ENCODE measurements at places on chromosomes 7 and 10. TPM values are rescaled to one million over a fixed set of nuclear protein-coding genes. Genes with fewer than 3 reads are reported as not detected.

DNA sequence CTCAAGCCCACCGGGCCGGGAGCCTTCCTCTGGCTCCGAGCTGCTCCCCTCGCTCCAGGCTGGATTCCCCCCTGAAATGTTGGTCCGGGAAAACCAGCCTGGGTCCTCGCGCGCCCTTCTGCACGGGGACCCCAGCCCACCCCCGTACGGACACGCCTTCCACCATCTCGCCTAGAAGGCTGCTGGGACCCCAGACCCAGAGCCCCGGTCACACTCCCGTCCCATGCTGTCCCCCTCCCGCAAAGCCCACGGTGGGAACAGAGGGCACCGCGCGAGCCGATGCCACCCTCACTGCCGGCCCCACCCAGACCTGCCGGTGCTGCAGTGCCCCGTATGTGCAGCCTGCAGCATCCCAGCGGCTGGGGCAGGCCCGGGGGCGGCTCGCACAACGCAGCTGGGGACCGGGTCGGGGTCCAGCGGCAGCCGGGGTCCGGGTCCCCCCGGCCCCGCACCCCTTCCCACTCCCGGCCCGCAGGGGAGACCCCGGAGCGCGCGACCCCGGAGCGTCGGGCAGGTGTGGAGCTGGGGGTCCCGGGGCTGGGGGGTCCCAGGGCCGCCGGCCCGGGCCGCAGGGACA is 871 bp downstream of the SPOCK2 start:
- peaks cover 5% of the 10 kb centered on the region for H3K27me3 ChIP-seq
- peak; percentile 44 for DNase-seq
- no peaks in the 10 kb centered on the region for H3K36me3 ChIP-seq
- H3K4me3 ChIP-seq: peak overlapping the region; percentile 20

DNA sequence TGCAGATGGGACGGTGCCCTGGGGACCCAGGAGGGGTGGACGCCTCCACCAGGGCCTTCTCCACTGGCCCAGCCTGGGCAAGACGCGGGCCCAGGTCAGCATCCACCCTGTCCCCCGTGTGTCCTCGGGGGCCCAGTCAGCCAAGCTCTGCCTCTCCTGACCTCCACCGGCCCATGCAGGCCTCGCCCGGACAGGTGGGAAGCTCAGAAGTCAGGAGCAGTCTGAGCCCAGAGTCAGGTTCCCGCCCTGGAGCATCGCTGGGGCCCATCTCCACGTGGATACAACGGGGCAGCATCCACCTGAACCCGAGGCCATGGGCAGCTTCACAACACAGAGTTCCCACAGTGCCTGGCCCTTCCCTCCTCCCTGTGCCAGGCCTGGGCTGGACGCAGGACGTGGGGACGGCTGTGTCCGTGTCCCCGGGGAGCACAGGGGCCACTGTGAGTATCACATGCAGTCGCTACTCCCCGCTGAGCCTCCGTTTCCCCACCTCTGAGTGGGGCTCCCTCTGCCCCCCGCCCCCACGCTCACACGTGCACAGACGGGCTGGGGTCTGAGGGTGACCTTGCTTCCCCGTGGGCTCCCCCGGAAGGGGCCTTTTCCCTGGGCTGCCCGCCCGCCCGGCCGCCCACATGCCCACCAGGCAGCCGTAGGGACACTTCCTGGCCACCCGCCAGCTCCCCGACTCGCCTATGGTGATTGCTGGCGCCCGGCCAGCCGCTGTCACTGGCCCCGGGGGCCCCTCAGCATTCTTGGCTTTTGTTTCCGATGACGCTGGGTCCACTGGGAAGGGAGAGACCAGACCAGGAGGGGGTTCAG is 64.3 kb downstream of the PDGFA start:
- DNase-seq: peak; percentile 89
- peaks cover 12% of the 10 kb centered on the region for H3K4me1 ChIP-seq
- H3K4me3 ChIP-seq: no peak overlapping the region
- H3K36me3 ChIP-seq: no peaks in the 10 kb centered on the region
- H3K27me3 ChIP-seq: no peaks in the 10 kb centered on the region

DNA sequence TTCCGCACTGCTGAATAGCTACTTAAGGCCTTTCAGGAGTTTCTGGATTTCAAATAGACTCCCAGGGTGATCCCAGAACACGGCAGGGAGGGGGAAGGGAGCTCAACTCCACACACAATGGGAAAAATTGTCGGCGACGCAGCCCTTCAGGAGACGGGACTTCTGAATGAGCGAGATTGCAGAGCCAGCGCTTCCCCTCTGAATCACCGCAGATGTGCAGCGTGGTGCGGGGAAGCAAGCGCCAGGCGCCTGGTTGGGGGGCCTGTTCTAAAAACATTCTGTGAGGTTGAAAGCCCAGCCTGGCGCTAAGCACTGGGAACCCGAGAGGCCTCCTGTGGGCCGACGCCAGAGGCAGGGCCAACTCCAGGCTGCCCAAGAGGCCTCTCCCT is 163.3 kb downstream of the MAD1L1 start:
- no peak overlapping the region for H3K27ac ChIP-seq

GRCh38 chr10:131929122-131929845 is 28.5 kb downstream of the PPP2R2D start:
- peaks cover 13% of the 10 kb centered on the region for H3K4me1 ChIP-seq
- H3K27ac ChIP-seq: no peak overlapping the region
- H3K27me3 ChIP-seq: no peaks in the 10 kb centered on the region

GRCh38 chr7:69213878-69214277 is 384.4 kb upstream of the AUTS2 start:
- no peak overlapping the region for H3K4me3 ChIP-seq
- DNase-seq: no peak
- no peaks in the 10 kb centered on the region for H3K27me3 ChIP-seq
- H3K4me1 ChIP-seq: no peaks in the 10 kb centered on the region
- no peak overlapping the region for H3K27ac ChIP-seq
- no peaks in the 10 kb centered on the region for H3K36me3 ChIP-seq

DNA sequence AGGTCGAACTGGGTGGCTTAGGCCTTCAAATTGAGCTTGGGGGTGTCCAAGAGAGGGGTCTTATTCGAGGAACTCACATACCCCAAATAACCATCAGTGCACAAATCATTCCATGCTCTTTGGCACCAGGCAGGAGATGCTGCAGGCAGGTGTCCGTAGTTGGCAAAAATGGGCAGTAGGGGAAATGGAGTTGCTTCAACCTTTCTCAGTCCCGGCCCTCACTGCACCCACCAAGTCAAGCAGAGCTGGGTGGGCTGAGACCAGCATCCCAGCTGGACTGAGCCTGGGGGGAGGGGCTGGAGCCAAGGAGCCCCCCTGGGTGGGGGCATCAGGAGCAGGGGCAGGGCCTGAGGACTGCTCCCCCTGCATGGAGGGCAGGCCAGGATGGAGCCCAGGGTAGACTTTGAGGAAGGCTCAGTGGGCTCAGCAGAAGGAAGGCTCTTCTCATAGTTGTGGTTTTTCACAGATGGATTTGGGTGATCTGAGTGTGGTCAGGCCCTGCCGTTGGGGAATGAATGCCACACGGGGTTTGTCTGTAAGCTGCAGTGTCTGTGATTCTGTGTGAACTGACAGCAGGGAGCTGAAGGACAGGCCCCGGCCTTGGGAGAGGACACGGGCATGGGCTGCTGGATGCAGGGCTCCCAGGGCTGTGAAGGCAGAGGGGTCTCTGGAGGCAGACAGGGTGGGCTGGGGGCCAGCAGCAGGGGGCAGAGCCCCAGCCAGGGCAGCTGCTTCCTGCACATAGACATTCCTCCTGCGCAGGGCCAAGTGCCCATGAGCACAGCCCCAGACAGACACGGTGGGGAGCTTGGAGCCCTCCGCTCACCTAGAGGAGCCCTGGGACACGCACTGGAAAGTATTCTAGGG is 144.5 kb downstream of the ADCY1 start:
- H3K27ac ChIP-seq: no peak overlapping the region
- DNase-seq: no peak
- no peaks in the 10 kb centered on the region for H3K27me3 ChIP-seq

- no peaks in the 10 kb centered on the region for H3K36me3 ChIP-seq
- peak overlapping the region; percentile 37 for H3K27ac ChIP-seq
- no peaks in the 10 kb centered on the region for H3K4me1 ChIP-seq
- no peaks in the 10 kb centered on the region for H3K27me3 ChIP-seq
- peak; percentile 52 for DNase-seq
- peak overlapping the region; percentile 69 for H3K4me3 ChIP-seq
Observed at GRCh38 chr7:6271060-6271658, 1.3 kb downstream of the CYTH3 start.

DNA sequence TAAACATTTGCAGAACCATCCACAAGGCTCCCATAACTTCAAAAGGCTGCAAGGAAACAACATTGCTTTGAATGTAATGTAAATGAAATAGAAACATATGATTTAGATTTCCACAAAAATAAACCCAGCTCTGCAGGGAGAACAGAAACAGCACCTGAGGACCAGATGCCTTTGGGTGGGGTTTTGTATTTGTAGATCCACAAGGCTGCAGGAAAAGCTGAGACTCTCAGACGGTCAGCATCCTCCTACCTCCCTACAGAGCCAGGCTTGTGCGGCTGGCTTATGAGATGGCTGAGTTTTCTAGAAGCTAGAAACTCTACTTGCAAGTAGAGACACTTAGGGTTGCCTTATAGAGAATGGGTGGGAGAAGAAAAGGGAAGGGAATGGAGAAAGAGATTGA is 49.8 kb downstream of the FAM107B start:
- no peaks in the 10 kb centered on the region for H3K36me3 ChIP-seq
- H3K27ac ChIP-seq: no peak overlapping the region
- H3K4me3 ChIP-seq: no peak overlapping the region
- no peaks in the 10 kb centered on the region for H3K4me1 ChIP-seq
- H3K27me3 ChIP-seq: no peaks in the 10 kb centered on the region

- no peak for DNase-seq
- H3K36me3 ChIP-seq: no peaks in the 10 kb centered on the region
- H3K27ac ChIP-seq: no peak overlapping the region
- no peaks in the 10 kb centered on the region for H3K27me3 ChIP-seq
Observed at GRCh38 chr7:38393874-38394273, 120.4 kb upstream of the TARP start.

- H3K4me3 ChIP-seq: no peak overlapping the region
- DNase-seq: no peak
- no peaks in the 10 kb centered on the region for H3K27me3 ChIP-seq
- no peaks in the 10 kb centered on the region for H3K4me1 ChIP-seq
- H3K27ac ChIP-seq: no peak overlapping the region
Observed at GRCh38 chr10:13978533-13979115, 352.1 kb downstream of the FRMD4A start.

DNA sequence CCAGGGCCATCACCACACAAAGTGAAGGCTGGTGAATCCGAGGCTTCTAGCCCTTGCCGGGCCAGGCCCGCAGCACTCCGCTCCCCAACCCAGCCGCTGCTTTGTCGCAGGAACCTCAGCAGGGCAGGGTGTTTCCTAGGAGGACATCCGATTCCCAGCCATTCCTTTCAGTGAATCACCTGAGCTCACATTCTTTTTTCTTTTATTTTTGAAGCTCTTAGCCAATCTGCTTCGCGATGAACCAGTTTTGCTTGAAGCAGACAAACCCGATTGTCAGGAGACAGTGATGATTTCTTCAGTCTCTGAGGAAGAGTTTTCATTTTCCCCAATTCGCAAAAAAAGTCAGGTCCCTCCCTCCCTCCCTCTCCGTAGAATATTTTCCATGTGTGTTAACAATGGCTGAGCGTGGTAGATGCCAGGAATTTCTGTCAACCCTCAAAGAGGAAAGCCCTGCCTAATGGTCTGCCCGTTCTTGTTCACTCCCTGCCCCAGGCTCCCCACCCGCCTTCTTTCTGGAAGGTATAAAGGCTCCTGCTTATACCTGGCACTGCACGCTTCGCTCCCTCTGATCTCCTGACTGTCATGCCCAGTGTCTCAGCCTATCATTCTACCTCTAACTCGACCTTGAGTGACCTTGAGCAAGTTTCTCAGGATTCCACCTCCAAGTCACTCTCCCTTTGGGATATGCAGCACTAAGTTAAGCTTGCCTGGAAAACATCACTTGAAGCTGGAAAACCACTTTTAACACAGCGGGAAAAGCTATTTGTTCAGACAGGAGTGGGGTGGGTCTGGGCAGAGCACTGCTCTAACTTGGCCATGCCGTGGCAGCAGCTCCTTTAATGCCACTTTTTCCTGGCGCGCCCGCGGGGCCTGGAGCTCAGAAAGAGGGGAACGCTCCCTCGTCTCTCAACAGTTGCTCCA is 35.1 kb downstream of the EGFR start:
- no peak overlapping the region for H3K27ac ChIP-seq
- H3K4me1 ChIP-seq: peaks cover 8% of the 10 kb centered on the region
- H3K27me3 ChIP-seq: no peaks in the 10 kb centered on the region
- peaks cover 2% of the 10 kb centered on the region for H3K36me3 ChIP-seq

- DNase-seq: no peak
- H3K27ac ChIP-seq: no peak overlapping the region
- H3K4me3 ChIP-seq: no peak overlapping the region
- H3K36me3 ChIP-seq: peaks cover 50% of the 10 kb centered on the region
- H3K27me3 ChIP-seq: no peaks in the 10 kb centered on the region
- no peaks in the 10 kb centered on the region for H3K4me1 ChIP-seq
Observed at GRCh38 chr7:139626817-139627216, 103.3 kb downstream of the CLEC2L start.

DNA sequence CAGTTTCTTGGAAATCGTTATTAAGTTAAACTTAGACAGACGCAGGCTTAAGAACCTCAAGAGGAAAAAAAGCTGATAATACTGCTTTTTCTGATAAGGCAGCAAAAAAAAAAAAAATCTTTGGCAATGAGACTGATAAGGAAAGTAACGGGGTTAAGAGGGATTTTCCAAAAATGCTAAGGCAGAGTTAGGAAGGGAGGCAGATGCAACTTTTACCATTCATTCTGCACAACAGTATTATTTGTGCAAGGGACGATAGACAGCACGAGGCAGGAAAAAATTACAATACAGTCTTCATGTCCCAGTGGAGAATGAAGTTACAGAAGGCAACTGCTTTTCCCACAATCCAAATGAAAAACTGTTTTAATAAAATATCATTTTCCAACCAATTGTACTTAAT is 194.0 kb downstream of the DOCK4 start:
- H3K4me1 ChIP-seq: no peaks in the 10 kb centered on the region
- H3K27me3 ChIP-seq: no peaks in the 10 kb centered on the region
- no peak overlapping the region for H3K27ac ChIP-seq
- DNase-seq: no peak
- no peak overlapping the region for H3K4me3 ChIP-seq

GRCh38 chr10:116444527-116445142 is 17.0 kb downstream of the PNLIPRP3 start:
- H3K4me3 ChIP-seq: no peak overlapping the region
- H3K36me3 ChIP-seq: no peaks in the 10 kb centered on the region
- H3K27me3 ChIP-seq: no peaks in the 10 kb centered on the region

The RADIL gene
- total RNA-seq: 1.0 TPM

The WNT8B gene
- total RNA-seq: not detected

The CPXM2 gene
- total RNA-seq: 18.1 TPM

Measured in kidney (tissue), 22 donors.